ENCODE measurements at places on chromosomes 16 and 17. TPM values are rescaled to one million over a fixed set of nuclear protein-coding genes. Genes with fewer than 3 reads are reported as not detected.

GRCh38 chr16:68257251-68257905 is 6.9 kb upstream of the SLC7A6 start:
- H3K4me3 ChIP-seq = no peak overlapping the region
- peak overlapping the region; percentile 77 for H3K27ac ChIP-seq
- DNase-seq = no peak
- H3K27me3 ChIP-seq = no peaks in the 10 kb centered on the region

- no peak overlapping the region for H3K4me3 ChIP-seq
- H3K27me3 ChIP-seq = peaks cover 4% of the 10 kb centered on the region
- H3K4me1 ChIP-seq = peaks cover 13% of the 10 kb centered on the region
- no peak for DNase-seq
- no peak overlapping the region for H3K27ac ChIP-seq
Measured at GRCh38 chr17:40844671-40845107, 22.3 kb upstream of the KRT10 start.

GRCh38 chr17:55144518-55144917 is 120.2 kb upstream of the HLF start:
- peaks cover 17% of the 10 kb centered on the region for H3K36me3 ChIP-seq
- no peak for DNase-seq
- H3K4me1 ChIP-seq = no peaks in the 10 kb centered on the region
- no peaks in the 10 kb centered on the region for H3K27me3 ChIP-seq
- no peak overlapping the region for H3K27ac ChIP-seq

GRCh38 chr17:1474402-1475189 is 17.9 kb downstream of the MYO1C start:
- no peak for DNase-seq
- no peaks in the 10 kb centered on the region for H3K27me3 ChIP-seq
- no peaks in the 10 kb centered on the region for H3K4me1 ChIP-seq

DNA sequence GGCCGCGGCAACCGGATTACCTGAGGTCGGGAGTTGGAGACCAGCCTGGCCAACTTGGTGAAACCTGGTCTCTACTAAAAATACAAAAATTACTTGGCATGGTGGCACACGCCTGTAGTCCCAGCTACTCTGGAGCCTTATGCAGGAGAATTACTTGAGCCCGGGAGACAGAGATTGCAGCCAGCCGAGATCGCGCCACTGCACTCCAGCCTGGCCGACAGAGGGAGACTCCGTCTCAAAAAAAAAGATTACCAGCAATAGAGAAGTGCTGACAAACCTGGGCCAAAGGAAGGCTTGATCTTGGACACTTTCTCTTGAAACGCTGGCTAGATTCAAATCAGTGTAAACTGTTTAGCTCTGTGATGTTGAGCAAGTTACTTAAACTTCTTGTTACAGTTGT is 4.3 kb downstream of the MT1H start:
- peak overlapping the region; percentile 25 for H3K27ac ChIP-seq
- H3K4me1 ChIP-seq = peaks cover 3% of the 10 kb centered on the region
- H3K4me3 ChIP-seq = peak overlapping the region; percentile 80
- no peak for DNase-seq

DNA sequence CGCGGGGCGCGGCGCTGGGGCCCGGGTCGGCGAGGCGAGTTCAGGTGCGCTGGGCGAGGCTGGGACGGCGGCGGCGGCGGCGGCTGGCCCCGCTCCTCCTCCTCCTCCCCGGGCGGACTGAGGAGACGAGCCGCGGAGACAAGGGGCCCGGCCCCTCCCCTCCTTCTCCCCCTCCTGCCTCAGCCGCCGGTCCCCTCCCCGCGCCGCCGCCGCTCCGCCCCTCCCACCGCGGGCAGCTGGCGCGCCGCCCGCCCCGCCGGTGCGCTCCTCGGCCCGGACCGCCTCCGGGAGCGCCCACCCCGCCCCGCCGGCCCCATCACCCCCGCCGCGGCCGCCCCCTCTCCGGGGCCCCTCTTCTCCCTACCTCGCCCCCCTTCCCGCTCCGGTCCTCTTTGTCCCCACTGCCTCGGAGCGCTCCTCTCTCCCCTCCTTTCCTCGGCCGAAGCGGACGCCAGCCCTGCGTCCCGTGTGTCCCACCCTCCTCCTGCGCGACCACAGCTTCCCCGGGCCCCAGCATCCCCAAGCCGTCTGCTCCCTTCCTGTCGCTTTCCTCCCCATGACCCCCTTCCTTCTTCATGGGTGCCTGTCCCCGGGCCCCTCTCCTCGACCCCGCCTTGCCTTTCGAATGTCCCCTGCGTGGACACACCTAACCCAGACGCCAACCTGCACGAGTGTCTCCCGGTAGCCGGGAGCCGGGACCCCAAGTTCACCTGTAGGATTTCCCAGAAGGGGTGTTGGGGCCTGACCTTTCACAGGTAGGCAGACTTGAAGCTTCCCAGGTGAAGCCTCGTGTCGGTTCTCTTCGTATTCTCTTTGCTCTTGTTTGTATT is at the start of gene TOX3:
TOX3 (minus strand) TSS at position 140 of the 830 bp plus-strand sequence. CDS start 420 bp downstream, outside the sequence.
- peaks cover 4% of the 10 kb centered on the region for H3K36me3 ChIP-seq
- no peak for DNase-seq
- peak within 1 kb of the TSS; percentile 76 for H3K27ac ChIP-seq
- H3K4me3 ChIP-seq = peak within 1 kb of the TSS; percentile 92

GRCh38 chr16:72247821-72248253 is 75.9 kb upstream of the PMFBP1 start:
- DNase-seq = no peak
- no peaks in the 10 kb centered on the region for H3K36me3 ChIP-seq
- H3K27ac ChIP-seq = no peak overlapping the region

GRCh38 chr17:51948128-51948527 is 210.4 kb downstream of the CA10 start:
- H3K27me3 ChIP-seq = peaks cover 27% of the 10 kb centered on the region
- H3K27ac ChIP-seq = no peak overlapping the region
- no peaks in the 10 kb centered on the region for H3K36me3 ChIP-seq

DNA sequence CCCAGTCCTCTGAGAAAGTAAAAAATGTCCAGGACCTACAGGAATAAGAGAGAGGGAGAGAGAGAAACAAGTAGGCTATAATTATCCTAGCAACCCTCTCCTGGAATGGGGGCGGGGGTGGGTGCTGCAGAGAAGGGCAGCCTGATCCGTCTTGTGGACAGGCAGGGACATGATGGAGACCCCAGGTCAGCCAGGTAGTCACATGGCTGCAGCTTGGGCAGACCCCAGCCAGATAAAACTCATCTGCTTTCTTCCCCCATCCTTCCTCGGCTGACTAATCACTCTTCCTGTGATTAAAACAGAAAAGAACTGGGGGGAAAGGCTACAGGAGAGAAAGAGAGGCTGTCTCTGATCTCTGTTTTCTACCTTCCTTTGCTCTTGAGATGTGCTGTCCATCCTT is 32.6 kb downstream of the COPZ2 start:
- no peak overlapping the region for H3K4me3 ChIP-seq
- no peaks in the 10 kb centered on the region for H3K36me3 ChIP-seq
- peaks cover 42% of the 10 kb centered on the region for H3K4me1 ChIP-seq
- no peak overlapping the region for H3K27ac ChIP-seq

DNA sequence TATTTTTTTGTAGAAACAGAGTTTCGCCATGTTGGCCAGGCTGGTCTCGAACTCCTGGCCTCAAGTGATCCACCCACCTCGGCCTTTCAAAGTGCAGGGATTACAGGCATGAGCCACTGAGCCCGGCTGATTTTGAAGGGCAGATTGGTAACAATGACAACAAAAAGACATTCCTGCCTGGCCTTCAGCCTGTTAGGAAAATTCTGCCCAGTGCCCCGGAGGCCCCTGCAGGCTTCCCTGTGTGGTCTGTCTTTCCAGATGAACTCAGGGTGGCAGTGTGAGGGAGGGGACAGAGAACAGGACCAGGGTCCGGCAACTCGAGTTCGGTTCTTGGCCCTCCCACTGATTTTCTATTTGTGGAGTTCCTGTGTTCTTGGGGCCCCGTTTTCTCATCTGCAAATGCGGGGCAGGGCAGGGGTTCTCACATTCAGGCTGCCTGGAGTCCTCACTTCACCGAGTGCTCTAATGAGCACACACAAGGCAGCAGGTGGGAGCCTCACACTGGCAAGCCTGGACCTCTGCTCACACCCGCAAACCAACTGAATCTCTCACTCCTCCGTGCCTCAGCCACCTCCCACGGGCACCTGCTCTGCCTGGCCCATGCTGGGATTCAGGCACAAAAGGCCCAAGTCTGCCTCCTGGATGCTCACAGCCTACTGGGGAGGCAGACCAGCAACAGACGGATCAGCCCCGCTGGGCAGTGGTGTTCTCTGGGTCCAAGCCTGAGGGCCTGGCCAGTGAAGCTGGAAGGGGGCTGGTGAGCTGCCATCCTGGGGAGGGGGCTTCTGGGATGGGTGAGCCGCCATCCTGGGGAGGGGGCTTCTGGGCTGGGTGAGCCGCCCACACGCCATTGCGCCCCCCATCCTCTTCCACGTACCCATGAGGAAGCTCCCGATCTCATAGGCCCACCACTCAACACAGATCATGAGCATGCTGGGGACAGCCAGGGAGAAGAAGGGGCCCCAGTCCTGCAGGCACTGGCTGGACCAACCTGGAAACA is 10.3 kb downstream of the SLC47A2 start:
- H3K4me1 ChIP-seq = peaks cover 21% of the 10 kb centered on the region
- DNase-seq = no peak
- no peak overlapping the region for H3K4me3 ChIP-seq
- no peaks in the 10 kb centered on the region for H3K36me3 ChIP-seq
- no peak overlapping the region for H3K27ac ChIP-seq

- DNase-seq = no peak
- H3K27ac ChIP-seq = no peak overlapping the region
- no peak overlapping the region for H3K4me3 ChIP-seq
- peaks cover 3% of the 10 kb centered on the region for H3K27me3 ChIP-seq
- H3K4me1 ChIP-seq = no peaks in the 10 kb centered on the region
- no peaks in the 10 kb centered on the region for H3K36me3 ChIP-seq
Measured at GRCh38 chr17:53630115-53630514, 192.6 kb upstream of the KIF2B start.

DNA sequence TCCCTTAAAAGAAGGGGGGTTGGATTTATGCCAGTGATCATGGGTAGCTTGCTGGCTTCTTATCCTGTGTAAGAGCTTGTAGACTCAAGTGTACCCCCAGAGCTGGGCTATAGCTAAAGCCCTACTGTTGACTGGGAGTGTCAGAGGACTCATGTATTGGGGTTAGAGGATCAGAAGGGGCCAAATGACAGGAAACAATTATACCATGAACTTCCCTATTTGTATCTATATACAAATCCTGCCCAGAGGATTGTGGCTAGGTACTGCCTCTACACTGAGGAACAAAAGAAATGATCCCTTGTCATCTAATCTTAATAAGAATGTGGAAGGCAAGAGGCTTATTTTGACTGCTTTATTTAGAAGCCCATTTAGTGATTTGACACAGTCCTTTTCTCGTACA is 14.3 kb downstream of the ZP2 start:
- H3K36me3 ChIP-seq = no peaks in the 10 kb centered on the region
- H3K27ac ChIP-seq = no peak overlapping the region
- peaks cover 13% of the 10 kb centered on the region for H3K27me3 ChIP-seq
- no peak overlapping the region for H3K4me3 ChIP-seq
- H3K4me1 ChIP-seq = no peaks in the 10 kb centered on the region

GRCh38 chr17:15967706-15968399 is 22.9 kb downstream of the ADORA2B start:
- H3K27me3 ChIP-seq = no peaks in the 10 kb centered on the region
- DNase-seq = no peak
- H3K4me3 ChIP-seq = no peak overlapping the region
- H3K36me3 ChIP-seq = no peaks in the 10 kb centered on the region
- no peak overlapping the region for H3K27ac ChIP-seq
- peaks cover 18% of the 10 kb centered on the region for H3K4me1 ChIP-seq

DNA sequence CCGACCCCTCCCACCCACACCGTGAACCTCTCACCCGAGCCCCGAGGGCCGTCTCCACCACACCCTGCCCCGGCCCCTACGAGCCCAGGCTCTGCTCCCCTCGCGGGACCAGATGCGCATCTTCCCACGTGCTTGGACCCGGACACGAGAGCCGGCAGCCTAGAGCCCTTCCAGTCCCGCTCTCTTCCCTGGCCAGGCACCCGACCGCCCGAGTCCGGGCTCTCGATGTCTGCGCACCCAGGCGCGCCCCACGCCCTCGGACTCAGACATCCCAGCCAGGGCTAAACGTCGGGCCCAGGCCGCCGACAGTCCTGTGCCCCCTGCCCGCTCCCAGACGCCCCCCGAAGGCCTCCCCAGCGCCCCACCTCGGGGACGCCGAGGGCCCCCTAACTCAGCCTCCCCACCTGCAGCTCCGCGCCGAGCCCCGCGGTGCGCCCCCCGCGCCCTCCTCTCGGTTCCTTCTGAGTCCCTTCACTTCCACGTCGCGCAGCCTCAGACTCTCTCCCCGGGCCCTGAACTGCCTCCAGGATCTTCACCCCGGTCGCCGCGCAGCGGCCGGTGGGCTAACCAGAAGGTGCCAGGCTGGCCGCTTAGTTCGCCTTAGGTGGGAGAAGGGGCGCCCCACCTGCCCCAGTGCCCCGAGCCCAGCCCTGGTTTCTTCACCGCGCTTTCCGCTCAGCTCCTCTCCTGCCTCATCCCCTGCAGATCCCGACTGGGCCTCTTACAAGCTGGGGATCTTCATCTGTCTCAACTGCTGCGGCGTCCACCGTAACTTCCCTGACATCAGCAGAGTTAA is 688 bp downstream of the ADAP2 start:
- H3K36me3 ChIP-seq = no peaks in the 10 kb centered on the region
- H3K4me1 ChIP-seq = peaks cover 13% of the 10 kb centered on the region
- no peak for DNase-seq
- peaks cover 80% of the 10 kb centered on the region for H3K27me3 ChIP-seq

PLXDC1 gene
- total RNA-seq = 1.7 TPM

CHRNE gene
- 0.52 TPM for total RNA-seq

TAT gene
- total RNA-seq = 0.14 TPM

MT1G gene
- total RNA-seq = 4.8 TPM

KRTAP9-8 gene
- total RNA-seq = not detected

KRT36 gene
- total RNA-seq = 0.17 TPM

UNC13D gene
- 7.4 TPM for total RNA-seq

Data from type B pancreatic cell (in vitro differentiated cells).